Astrocyte of the spinal cord (primary cell): ENCODE measurements at places on chromosomes 7 and 10.
A peak's percentile ranks its signal among the peaks of the same experiment; 100 is the strongest.

GRCh38 chr7:40749877-40750276, 615.1 kb downstream of the SUGCT start:
- peak; percentile 52 for DNase-seq

DNA sequence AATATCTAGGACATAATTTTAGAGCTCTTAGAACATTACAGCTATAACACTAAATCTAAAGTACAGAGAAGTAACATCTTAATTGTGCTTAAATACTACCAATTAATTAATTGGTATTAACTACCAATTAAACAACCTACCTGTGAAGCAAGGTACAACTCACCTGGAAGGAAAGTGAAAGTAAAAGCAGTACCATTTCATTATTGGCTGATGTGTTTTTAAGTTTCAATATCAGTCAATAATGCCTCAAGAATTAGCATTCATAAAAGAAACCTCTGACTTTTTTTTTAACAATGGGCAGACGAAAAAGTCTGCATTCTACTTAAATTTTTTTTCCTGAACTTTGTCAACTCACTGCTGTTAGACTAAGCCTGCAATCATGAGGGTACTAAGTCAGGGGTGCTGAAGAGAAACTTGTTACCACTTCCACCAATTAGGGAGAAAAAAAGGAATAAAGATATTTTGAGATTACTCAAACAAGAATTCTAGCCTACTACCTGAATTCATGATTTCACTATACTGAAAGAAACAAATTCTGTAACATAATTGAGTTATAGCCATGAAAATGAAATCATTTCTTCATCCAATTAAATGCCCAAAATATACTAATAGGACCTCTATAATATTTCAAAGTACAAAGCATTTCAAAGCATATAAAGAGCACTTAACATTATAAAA, 19.9 kb downstream of the UPF2 start:
- DNase-seq = no peak

DNA sequence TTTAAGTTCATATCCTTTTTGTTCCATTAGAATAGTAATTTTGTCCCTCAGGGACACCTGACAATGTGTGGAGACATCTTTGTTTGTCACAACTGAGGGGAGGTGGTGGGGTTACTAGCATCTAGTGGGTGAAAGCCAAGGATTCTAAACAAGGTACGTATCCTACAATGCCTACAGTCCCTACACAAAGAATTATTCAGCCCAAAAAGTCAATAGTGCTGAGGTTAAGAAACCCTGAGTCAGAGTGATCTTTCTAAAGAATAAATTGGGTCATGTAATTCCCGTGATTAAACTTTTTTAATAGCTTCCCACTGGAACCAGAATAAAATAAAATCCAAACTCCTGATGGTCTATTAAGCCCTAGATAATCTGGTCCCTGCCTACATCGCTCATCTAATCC, 2.7 kb upstream of the ANXA7 start:
- no peak for DNase-seq

DNA sequence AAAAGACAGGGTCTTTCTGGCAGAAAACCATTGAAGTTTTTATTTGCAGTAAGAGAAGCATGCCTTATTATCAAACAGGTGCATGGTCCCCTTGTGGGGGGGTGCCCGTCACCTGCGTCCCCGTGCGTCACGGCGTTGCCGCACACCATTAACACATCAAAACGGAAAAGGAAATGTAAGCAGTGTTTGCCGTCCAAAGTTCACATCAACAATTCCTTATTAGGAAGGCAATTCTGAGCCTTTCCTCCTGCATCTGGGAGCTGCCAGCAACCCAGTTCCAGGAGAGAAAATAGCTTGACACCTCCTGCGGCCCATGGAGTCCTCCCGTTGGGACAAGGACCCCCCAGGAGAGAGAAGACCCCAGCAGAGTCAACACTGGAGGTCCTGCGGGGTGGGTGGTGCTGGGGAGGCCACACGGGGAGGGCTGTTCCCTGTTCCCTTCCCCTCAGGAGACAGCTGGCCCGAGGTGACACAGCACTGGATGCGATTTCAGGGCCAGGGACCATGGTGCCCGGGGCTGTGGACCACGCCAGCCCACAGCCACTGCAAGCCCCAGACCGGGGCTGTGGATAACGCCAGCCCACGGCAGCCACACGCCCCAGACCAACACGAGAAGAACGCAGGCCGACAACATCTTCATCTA, 39.5 kb downstream of the DIP2C start:
- no peak for DNase-seq
